ENCODE measurements at places on chromosomes 16 and 17. TPM values are rescaled to one million over a fixed set of nuclear protein-coding genes. Genes with fewer than 3 reads are reported as not detected.
A peak's percentile ranks its signal among the peaks of the same experiment; 100 is the strongest.

- H3K4me3 ChIP-seq: no peak overlapping the region
- H3K36me3 ChIP-seq: no peaks in the 10 kb centered on the region
- H3K4me1 ChIP-seq: peaks cover 67% of the 10 kb centered on the region
- no peaks in the 10 kb centered on the region for H3K27me3 ChIP-seq
Measured at GRCh38 chr16:85573045-85573695, 40.0 kb upstream of the GSE1 start.

Gene KRT222
- 0.12 TPM for total RNA-seq

- peak within 1 kb of the TSS; percentile 84 for H3K27ac ChIP-seq
- peaks cover 26% of the 10 kb centered on the region for H3K27me3 ChIP-seq
- peaks cover 11% of the 10 kb centered on the region for H3K4me1 ChIP-seq
- H3K36me3 ChIP-seq: no peaks in the 10 kb centered on the region
Measured at GRCh38 chr17:64263000-64263766, at the start of gene TEX2. Gene TEX2 (minus strand): TSS chr17:64263260. CDS start chr17:64214217, 49,043 bp downstream.

DNA sequence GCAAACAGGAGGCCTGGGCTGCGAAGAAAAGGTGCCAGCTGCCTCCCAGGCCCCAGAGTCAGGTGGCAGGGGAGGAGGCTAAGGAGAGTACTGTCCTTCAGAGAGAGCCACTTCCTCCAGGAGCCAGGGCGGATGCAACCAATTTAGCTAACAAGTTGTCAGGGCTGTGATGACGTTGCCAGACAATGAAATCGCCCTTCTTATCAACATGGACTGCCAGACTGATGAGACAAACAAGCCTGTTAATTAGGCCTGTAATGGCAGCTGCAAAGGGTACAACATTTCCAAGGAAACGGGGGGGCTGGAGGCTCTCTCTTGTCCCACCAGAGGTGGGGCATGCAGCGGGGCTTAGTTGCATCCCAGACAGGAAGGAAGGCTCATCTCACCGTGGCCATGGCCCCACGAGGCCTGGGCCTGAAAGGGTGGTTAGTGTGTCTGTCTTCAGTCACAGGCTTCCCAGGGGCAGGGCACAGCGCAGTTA lies 111.8 kb downstream of the SDK2 start:
- H3K27me3 ChIP-seq: no peaks in the 10 kb centered on the region
- H3K4me1 ChIP-seq: peaks cover 8% of the 10 kb centered on the region
- no peaks in the 10 kb centered on the region for H3K36me3 ChIP-seq
- DNase-seq: no peak
